Lung (tissue), 17 donors: ENCODE measurements at places on chromosomes 3 and 15.

- peak; percentile 76 for DNase-seq
Measured at GRCh38 chr3:54188176-54188791, 65.9 kb downstream of the CACNA2D3 start.

- DNase-seq: peak; percentile 32
Measured at GRCh38 chr3:32913790-32914446, 37.5 kb upstream of the CCR4 start.

DNA sequence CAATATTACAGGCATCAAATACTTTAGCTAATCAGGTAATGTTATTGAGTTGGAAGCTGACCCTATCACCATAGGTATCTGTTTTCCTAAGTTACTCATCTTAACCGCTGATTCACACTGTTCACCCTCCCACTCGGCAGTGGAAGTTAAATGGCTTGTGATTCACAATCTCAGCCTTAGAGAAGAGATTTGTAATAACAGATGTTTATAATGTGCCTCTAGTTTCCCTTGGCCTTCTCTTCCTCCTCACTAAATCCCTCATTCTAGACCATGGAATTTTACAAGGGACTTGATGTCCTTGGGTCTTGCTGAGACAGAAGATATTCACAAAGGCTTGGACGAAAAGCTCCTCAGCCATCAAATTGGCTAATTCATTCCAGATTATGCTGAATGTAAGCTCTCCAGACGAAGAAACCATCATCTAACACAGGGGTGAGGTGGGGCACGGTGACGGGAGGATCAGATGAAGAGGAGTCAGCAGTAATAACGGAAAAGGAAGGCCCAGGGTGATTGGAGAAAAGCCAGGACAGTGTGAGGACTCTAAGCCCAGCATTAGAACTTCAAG, 931.7 kb downstream of the MCTP2 start:
- DNase-seq: no peak

DNA sequence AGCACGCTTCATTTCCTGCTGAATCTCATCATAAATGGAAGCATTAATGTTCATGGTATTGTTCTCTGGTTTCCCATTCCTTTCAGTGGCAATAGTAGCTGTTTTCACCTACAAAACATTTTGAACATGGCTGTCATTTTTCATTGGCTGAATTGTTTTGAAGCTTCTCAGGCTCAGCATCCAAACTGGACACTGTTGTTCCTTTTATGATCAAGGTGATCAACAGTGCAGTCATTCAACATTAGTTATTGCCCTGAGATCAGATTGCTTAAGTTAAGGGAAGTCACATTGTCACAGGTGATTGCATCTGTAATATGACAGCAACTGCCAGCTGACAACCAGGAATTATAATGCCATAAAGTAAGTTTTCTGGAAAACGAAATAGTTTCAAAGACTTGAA, 46.9 kb downstream of the SATB1 start:
- DNase-seq: no peak

GRCh38 chr3:44099566-44100297, 142.0 kb upstream of the TOPAZ1 start:
- no peak for DNase-seq
